ENCODE measurements at places on chromosomes 3 and 15.
A peak's percentile ranks its signal among the peaks of the same experiment; 100 is the strongest.

DNA sequence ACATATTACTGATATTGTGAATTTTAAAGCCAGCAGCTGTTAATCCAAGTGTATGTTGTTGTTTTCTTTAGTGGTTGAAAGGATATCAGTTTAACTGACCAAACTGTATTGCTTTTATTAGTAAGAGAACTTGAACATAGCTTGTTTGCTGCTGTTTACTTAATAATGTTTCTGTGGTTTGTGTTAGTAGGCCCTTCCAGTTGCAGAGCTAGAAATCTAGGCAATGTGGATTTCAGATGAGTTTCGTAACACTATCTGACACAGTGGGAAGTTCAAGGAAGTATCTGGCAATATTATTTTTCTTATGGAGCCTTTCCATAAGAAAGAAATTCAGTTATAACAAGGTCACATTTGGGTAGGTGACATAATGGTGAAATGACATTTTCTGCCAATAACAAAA, 18.5 kb downstream of the ZNF609 start:
- DNase-seq: no peak

- DNase-seq: no peak
Observed at GRCh38 chr3:57960174-57960505, 48.1 kb upstream of the FLNB start.

- no peak for DNase-seq
Observed at GRCh38 chr15:43900996-43901395, 74.2 kb downstream of the WDR76 start.

DNA sequence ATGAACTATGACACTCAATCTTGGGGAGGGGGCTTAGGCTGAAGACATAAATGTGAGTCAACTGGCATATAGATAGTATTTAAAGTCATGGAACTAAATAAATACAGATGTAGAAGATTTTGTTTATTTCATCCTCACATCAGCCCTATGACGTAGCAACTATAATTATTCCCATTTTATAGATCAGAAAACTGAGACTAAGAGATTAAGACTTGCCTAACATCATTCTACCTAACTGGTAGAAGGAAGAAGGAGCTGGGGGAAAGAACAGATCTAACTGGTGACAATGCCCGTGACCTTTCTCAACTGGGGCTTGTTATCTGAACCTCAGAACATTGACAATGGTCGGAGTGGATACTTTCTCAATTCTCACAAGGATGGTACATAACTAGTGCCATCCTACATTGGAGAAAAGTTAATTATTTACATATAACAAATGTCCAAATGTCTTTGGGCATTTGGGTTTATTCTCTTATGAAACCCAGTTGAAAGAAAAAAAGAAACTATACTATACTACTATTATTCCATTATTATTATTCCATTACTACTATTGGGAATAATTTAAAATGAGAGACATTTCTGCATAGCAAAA, 10.4 kb downstream of the HERC1 start:
- DNase-seq: no peak

GRCh38 chr3:159839561-159840379, 148.9 kb upstream of the IL12A start:
- peak; percentile 66 for DNase-seq

- no peak for DNase-seq
Observed at GRCh38 chr15:67225336-67225735, 29.1 kb downstream of the AAGAB start.

- no peak for DNase-seq
Observed at GRCh38 chr3:57128826-57129667, 36.1 kb downstream of the IL17RD start.

DNA sequence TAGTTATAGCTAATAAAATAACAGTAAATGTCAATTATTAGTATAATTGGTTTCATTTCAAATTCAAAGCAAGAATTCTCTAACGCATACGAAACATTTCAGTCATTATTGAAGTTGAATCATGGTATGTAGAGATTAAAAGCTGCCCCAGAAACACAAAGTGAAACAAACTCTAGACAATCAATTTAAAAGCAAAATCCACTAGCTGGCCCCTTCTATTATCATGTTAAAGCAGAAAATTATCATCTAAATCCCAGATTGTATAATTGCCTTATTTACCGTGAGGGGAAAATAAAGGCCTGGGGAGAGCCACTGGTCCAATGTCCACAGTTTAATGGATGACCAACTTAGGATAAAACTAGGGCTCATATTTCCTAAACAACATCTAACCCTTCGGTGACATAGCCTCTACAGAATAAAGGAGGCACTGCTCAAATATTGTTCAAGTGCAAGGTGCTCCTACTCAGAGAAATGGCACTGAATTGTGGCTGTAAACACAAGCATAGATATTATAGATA, 110.9 kb upstream of the THRB start:
- peak; percentile 14 for DNase-seq

DNA sequence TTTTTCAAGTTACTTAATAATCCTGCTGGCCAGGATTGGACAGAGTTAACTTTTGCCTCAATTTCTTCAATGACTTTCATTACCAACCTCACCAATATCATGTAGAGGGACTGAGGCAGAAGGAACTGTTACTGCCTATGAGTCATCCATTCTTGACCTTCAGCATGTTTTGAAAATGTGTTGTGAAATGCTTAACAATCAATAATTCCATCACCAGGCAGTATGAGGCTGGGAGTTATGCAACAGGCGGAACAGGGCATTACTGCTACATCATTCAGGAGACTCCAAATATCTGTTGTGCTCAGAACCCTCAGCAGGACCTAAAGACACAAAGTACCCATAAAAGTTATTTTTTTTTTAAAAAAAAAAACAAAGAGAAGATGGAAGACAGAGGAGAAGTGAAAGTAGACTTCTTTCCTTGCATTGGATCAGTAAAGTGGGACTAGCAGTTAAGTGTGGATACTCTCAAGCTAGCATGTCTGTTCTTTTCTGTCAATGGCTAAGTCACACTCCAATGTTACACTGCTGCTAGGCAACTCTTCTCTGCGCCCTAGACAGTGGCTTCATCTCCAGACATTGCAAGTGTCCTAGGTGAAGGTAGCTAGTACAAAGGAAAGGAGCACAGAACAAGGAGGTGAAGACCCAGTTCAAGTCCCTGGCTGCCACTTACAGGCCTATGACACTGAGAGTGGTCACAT, 184.9 kb upstream of the LPP start:
- DNase-seq: no peak

DNA sequence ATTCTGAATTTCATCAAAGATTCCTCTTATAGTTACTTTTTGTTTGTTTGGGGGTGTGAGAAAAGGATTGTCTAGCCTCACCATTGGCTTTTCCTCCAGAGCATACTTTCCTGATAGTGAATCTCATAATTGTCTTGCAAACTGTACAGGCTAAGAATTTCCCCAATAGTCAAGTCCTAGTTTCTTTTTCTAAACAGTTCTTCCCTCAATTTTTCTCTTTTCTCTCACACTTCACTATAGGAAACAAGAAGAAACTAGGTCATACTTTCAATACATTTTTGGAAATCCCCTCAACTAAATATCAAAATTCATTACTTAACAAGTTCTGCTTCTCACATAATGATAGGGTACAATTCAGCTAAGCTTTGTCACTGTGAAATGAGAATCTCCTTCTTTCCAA, 241.9 kb downstream of the IL20RB start:
- DNase-seq: no peak

GRCh38 chr15:82047453-82048400, 1.9 kb upstream of the MEX3B start:
- no peak for DNase-seq

DNA sequence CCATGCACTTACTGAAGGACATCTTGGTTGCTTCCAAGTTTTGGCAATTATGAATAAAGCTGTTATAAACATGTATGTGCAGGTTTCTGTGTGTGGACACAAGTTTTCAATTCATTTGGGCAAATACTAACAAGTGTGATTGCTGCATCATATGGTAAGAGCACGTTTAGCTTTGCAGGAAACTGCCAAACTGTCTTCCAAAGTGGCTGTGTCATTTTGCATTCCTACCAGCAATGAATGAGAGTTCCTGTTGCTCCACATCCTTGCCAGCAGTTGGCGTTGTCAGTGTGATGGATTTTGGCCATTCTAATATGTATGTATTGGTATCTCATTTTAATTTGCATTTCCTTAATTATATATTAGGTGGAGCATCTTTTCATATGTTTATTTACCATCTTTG, 280.1 kb downstream of the SV2B start:
- DNase-seq: no peak

GRCh38 chr3:151567477-151567876, 106.6 kb upstream of the IGSF10 start:
- no peak for DNase-seq

- DNase-seq: no peak
Observed at GRCh38 chr3:137582484-137582883, 181.6 kb upstream of the SOX14 start.

DNA sequence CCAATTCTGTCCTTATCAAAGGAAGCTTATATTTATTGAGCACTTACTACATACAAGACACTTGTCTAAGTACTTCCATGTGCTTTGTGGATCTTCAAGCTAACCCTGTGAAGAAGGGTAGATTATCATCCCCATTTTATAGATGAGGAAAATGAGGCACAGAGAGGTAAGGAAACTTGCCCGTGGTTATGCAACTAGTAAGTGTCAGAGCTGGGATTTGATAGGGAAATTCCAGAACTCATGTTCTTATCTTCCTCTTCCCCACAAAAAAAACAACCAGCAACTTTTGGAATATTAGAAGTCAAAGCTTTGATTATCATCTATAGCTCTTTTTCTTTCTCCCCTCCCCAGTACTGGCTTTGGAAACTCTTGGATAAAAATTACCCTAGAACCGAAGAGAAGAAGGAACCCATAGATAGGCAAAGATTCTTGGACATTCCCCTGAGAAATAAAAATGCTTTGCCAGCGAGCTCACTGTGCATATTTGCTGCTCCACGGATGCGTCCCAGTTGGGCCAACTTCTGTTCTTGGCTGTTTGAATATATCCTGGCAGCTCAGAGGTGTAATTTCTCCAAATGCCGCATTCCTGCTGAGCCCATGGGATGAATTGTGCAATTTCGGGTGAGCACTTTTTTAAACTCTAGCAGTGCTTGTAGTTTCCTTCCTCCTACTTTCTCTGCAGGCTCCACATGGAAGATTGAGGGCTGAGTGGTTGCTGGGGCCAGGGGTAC, 591.5 kb upstream of the CFAP20DC start:
- DNase-seq: no peak

DNA sequence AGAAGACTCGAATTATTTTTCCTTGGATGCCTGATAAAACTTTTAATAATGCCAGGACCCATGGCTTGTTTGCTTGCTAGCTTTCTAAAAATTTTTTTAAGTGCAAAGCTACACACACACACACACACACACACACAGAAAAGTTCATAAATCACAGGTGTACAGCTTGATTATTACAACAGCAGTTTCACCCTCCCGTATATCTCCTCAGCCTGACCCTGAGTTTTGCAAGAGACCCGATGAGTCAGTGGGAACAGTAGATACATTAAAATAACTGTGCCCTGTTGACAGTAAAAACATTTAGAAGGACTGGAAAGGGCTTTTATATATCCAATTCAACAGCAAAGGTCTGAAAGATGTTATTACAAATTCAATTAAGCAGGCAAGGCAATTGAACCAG, 46.7 kb downstream of the EMC4 start:
- DNase-seq: no peak

- DNase-seq: no peak
Observed at GRCh38 chr3:65814845-65815578, 223.7 kb downstream of the MAGI1 start.

DNA sequence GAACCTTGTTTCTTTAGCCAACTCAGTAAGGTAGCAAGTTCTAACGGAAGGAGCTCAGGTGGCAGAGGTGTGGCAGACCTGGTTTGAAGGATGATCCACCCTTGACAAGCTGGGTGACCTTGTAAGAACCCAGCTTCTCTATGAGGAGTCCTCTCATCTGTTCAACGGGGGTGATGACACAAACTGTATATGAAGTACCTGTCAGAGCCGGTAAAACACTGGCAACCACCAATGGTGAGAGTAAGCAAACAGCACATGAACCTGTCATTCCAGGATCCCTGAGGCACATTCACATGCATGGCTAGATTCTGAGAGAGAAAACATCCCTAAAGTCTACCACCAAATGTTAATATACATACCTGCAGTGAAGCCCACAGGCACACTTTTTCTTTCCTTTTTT, 2.4 kb downstream of the SCAP start:
- DNase-seq: no peak

GRCh38 chr3:74351213-74351612, 263.2 kb downstream of the CNTN3 start:
- no peak for DNase-seq

DNA sequence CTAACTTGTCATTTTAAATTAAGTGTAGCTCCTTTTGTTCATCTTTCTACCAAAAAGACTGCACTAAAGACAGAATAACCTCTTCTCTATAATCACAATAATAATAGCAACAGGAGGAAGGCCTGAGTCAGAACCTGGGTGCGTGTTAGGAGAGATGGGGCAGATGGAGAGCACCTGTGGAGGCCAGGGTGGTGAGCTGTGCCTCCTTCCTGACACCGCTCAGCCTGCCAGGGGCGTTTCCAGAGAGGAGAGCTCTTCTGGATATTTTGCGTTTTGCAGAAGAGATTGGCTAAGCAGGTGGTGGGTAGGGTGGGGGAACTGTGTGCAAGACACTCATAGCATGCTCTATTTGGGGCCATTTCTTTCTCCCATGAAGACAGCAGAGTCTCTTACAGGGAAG, 83.5 kb downstream of the MEGF11 start:
- DNase-seq: no peak

GRCh38 chr3:18216996-18217395, 208.1 kb downstream of the SATB1 start:
- no peak for DNase-seq
